ENCODE measurements at places on chromosomes 16 and 17.

GRCh38 chr17:42198897-42199296 is 4.6 kb upstream of the GHDC start:
- no peak for DNase-seq

DNA sequence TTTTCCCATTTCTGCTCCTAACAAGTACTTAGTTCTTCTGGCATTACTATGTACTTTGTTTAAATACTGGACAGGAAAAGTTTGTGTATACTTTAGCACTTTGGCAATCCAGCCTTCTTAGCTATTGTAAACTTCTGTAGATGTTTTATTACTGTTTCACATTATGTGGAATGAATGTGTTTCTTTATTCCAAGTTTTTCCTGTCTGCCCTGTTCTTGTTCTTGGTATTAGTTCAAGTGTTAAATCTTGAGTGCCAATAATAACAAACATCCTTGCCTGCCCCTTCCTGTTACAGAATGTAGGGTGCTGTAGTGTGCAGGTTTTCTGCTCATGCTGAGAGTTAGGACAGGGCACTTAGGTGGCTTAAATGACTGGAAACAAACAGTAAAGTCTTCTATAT is 7.3 kb upstream of the CAPNS2 start:
- DNase-seq = no peak

GRCh38 chr17:77863814-77864161 is 94.7 kb upstream of the TNRC6C start:
- DNase-seq = peak; percentile 46

GRCh38 chr16:4692460-4693295 is 684 bp upstream of the NUDT16L1 start:
- DNase-seq = peak; percentile 63

- DNase-seq = no peak
These were observed 173.7 kb downstream of the HS3ST3B1 start for GRCh38 chr17:14474591-14474990.

- DNase-seq = no peak
These were observed 69.3 kb downstream of the IRF8 start for GRCh38 chr16:85968041-85968920.

- no peak for DNase-seq
These were observed 18.2 kb upstream of the KRT20 start for GRCh38 chr17:40903129-40903847.

DNA sequence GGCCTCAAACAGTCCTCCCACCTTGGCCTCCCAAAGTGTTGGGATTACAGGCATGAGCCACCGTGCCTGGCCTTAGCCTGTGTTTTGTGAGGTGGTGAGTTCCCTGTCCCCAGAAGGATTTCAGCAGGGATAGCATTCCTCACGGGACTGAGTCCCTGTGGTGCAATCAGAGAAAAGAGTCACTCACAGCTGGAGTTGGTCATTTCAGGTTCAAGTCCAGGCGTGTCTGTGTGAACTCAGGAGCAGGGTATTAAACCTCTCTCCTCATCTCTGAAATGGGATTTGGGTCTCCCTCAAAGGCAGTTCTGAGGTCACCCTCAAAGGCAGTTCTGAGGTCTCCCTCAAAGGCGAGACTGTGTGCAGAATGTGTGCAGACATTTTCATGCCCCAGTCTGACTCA is 28.6 kb downstream of the NPTX1 start:
- no peak for DNase-seq

All from pancreas (tissue), 10 donors.